ENCODE measurements at places on chromosomes 3 and 15.

- no peak for DNase-seq
These were observed 267.0 kb downstream of the ZBTB20 start for GRCh38 chr3:114880078-114880477.

- DNase-seq, result no peak
These were observed 102.1 kb upstream of the CHRM5 start for GRCh38 chr15:33866101-33866737.

DNA sequence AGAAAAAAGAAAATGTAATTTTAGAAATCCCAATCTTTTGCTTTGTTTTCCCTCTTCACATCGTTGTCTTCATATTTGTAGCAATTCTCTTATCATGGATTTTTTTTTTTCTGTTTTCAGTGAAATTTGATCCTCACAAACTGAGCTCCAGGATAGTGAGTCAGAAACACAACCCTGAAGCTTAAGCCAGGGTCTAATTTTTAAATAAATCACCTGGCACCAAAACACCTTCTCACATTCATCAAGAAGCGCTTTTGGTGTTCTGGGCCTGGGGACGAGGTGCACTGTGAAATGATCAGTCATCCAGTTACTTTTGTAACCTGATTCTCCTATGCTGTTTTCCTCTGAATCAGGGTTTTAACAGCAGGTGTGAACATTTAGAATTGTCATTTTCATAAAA lies 87.7 kb downstream of the REC114 start:
- no peak for DNase-seq

DNA sequence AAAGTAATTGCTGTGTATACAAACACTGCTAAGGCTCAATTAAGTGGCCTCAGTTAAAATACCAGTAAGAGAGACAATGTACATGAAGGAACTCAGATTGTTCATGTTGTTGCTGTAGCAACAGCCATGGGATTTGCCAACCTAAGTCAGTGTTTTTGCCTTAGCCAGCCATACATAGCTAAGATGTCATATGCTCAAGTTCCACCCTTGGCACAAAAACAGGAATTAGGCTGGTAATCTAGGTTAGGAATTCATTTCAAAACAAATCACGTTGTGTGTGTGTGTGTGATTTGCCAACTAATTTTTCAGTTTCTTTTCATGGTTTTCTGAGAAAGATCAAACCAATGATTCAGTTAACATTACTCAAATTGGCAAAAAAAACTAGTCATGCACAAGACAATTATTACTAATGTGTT lies 143.7 kb upstream of the KCNMB2 start:
- DNase-seq, result no peak

DNA sequence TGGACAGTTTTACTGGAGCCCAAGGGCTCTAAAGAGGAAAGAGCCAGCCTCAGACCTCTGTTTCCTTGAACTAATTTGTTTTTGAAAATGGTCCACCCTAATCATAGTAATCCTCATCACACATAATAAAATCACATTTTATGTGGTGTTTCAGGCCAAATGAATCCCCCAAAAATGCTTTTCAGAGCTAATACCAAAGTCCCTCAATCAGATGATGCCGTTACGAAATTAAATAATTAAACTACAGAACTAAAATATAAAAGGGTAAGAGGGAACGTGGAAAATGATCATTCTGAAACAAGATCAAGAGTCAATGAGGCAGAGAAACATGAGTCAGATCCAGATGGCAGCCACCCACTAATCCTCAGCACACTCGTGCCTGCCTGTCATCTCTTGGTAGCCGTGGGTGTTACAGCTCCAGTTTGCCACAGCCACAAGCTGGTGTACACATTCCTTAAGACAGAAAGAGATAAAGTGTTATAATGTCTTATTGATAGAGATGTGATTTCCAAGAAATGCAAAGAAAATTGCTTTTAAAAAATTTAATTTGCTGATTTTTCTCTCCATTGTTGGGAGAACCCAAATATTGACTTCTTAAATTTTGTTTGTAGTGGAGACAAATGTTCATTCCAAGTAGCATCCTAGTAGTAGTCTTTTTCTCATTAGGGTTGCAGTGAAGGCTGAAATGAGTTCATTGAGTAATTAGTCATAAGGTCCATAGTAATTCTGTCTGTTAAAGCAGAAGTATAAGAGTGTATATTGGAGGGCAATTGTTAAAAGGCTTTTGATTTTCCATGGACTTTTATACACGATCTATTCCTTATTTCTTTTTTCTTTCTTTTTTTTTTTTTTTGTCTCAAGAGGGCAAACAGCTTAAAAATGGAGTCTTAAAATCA lies 104.2 kb downstream of the AGBL1 start:
- DNase-seq, result no peak

- no peak for DNase-seq
These were observed 134.9 kb downstream of the FEZF2 start for GRCh38 chr3:62238431-62238830.

GRCh38 chr3:62114763-62115162 lies 258.6 kb downstream of the FEZF2 start:
- DNase-seq, result no peak
